ENCODE measurements at places on chromosomes 2 and 18.

- DNase-seq = no peak
Observed at GRCh38 chr2:181465676-181466375, 8.6 kb downstream of the ITGA4 start.

- no peak for DNase-seq
Observed at GRCh38 chr2:54680397-54681041, 42.9 kb upstream of the EML6 start.

GRCh38 chr2:211941216-211941747 lies 597.3 kb downstream of the ERBB4 start:
- no peak for DNase-seq

DNA sequence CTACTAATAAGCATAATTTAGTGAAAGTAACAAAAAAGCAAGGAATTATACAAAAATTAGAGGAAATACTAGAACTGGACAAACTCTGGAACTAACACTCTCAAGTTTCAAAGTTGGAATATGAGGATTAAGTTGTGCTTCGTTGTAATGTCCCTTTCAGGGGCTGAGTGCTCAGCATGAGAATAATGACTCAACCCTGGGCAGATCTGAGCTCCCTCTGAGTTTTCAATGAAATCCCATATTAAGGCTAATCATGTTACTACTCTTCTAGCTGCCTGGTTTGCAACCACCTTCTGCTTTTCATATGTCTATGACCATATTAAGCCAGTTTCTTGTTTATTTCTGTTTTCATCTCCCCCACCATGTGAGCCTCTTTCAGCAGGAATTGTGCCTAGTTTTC lies 274.9 kb upstream of the LRRTM4 start:
- DNase-seq = no peak

DNA sequence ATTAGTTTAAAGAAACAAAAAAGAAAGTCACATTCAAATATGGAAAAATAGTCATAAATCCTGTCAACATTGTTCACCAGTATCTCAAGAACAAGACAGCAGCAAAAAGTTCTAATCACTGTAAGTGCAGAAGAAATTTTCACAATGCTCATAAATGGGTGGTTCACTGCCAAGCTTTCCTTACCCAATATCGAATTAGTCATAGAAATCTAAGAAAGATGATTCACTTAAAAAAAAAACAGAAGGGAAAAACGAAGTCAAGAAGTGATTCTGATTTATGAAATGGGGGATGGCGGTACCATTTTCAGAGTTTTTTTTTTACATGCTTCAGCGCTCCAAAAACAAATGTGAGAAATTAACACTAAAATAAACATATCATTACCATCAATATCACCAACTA lies 156.7 kb downstream of the EXOC6B start:
- no peak for DNase-seq

- DNase-seq = peak; percentile 72
Observed at GRCh38 chr2:139165601-139166000, 385.4 kb upstream of the NXPH2 start.

DNA sequence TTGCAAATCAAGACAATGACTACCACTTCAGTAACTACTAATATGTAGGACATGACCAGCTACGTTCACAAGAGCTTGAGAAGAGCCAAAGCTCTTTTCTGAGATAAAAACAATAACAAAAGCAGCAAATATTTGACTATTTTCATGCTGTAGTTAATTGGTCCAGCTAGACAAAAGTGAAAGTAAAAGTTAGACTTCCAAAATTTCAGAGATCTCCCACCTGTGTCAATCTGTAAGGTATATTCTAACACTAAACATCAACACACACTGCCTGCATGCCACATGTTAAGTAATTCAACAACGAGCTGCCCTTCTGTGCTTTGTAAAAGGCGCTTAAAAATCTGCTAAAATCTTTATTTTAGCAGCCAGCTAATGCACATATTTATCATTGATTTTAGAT lies 185.9 kb downstream of the SLC39A10 start:
- DNase-seq = no peak

DNA sequence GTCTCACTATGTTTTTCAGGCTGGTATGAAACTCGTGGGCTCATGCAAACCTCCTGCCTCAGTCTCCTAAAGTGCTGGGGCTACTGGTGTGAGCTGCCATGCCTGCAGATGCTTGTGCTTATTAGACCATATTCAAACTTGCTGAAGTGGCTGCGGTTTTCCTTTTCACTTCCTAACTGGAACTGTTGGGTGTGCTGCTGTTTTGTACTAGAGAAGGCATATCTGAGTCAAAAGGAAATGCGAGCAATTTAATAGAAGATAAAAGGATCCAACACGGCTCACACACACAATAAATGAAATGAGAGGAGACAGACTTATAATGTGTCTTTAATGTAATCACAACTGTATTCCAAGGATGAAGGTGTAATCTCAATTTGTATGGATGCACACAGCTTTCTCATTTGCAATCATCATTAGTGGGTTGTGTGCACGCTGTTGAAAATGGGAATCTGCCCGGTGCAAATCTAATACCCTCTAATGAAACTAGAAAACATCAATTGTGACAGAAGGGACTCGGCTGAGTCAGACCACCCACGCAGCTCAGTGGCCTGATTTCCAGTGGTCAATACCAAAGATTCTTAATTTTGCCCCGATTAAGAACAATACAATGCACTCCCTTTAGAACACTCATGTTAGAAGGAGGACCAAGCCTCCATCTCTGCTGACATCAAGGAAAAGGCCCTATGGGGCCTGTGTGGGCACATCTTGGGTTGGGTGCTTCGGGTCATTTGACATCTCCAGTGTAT lies 532.7 kb downstream of the TDRD15 start:
- no peak for DNase-seq

- DNase-seq = no peak
Observed at GRCh38 chr2:27701676-27702075, 38.0 kb downstream of the SLC4A1AP start.

GRCh38 chr18:57856128-57856527 lies 53.0 kb upstream of the ATP8B1 start:
- no peak for DNase-seq

GRCh38 chr2:204116159-204116792 lies 179.7 kb downstream of the ICOS start:
- DNase-seq = no peak

DNA sequence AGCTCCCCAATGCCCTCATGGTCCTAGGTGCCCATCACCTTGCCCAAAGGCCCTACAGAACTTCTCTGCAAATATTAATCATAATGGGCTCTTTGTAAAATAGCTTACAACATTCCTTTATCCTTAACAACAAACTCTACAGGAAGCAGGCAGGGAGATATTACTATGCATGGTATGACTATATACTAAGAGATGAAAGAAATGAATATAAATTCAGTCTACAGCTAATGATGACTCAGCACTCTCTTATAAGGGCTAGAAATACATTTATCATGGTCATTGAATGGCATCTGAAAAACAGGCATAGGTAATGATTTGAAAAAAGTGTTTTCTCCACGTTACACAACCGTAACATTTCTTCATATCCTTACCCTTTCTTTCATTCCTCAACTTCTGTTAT lies 254.8 kb upstream of the DSEL start:
- DNase-seq = no peak

DNA sequence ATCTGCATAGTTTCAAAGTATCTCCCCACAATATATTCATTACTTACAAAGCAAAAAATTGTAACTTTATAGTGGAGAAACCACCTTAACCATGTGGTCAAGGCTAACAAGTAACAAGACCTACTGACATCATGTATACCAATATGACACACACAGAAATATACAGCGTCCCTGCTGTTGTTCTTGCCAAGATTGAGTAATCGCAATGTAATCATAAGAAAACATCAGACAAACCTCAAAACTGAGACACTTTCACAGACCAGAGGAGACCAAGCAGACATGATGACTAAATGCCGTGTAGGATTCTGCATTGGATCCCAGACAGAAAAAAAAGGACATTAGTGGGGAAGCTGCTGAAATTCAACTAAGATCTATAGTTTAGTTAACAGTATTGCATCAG lies 123.0 kb downstream of the ACAA2 start:
- no peak for DNase-seq

GRCh38 chr2:239498981-239499634 lies 98.3 kb upstream of the HDAC4 start:
- no peak for DNase-seq

DNA sequence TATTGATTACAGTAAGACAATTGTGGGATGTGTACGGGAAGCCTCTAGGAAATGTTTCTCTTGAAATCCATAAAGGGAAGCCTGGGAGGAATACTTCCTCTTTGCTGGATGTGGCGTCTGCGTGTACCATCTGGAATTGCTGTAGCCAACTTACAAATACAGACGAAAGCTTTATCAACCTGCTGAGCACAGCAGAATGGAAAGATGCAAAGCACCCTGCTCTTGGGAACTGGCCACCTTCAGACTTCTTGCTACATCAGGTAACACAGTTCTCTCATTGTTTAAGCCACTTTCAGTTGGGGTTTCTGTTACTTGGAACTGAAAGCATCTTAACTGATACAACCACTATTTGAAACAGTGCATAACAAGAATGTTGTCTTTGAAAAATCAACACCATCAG lies 213.8 kb downstream of the HRH4 start:
- no peak for DNase-seq

DNA sequence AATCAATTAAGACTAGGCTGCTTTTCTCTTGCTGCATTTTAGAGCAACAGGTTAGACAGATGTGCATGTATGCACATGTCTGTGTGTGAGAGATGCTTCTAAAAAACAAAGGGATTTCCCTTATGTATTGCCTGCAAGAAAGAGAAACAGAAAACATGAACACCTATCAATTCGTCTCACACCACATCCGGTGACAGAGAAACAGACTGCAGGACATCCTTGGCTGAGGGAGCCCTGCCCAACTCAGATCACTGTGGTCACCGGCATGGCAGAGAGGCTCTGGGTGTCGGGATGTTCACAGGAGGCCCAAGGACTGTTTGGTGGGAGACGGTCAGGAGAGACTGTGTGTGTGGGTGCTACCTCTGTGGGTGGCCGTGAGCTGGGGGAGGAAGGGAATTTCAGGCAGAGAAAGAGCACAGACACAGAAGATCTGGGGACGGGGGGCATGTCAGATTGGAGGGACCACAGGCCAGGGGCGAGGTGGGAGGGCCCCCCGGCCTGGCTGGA lies 24.9 kb downstream of the FHL2 start:
- DNase-seq = no peak

DNA sequence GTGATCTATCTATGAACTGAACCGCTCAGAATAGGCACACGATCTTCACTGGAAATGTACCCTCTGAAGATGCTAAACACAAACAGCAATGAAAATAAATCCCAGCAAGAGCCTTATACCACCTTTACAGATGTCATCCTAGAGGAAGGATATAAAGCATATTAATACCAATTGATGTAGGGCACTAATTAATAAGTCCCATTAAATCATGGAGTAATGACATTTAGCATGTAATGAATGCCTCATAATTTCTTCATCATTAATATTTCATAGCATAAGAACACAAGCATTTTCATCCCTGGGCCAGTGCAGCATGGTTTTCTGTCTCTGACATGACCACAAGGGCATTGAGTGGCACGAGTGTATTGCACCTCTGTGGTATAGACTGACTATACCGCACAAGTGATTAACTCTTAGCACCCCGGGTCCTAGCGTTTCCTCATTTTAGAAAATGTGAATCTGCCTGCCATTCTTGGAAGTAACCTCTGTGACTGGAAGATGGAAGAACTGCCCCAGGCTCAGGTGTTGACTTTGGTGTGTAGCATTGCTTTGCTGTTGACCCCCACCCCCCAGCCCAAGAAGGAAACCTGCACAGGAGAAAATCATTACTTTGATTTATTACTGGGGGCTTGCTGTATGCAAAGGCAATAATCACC lies 1.4 kb upstream of the TMEM178A start:
- no peak for DNase-seq

GRCh38 chr18:46832849-46833248 lies 76.0 kb upstream of the ST8SIA5 start:
- DNase-seq = no peak

DNA sequence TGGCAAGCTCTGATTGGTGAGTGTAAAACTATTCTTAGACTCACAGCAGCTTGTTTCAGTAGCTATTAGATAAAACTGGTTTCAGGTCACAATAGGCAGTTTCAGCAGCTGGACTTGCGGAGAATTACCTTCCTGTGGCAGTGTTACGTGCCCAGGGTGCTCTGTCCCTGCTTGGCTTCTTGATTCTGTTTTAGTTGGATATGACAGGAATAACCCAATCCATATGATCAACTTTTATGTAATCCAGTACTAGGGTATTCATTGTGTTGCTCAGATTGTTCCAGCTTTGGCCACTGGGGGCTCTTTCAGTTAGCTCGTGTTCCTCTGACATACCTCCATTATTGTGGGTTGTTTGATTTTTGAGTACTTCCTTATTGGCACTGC lies 43.1 kb downstream of the INPP4A start:
- peak; percentile 29 for DNase-seq

DNA sequence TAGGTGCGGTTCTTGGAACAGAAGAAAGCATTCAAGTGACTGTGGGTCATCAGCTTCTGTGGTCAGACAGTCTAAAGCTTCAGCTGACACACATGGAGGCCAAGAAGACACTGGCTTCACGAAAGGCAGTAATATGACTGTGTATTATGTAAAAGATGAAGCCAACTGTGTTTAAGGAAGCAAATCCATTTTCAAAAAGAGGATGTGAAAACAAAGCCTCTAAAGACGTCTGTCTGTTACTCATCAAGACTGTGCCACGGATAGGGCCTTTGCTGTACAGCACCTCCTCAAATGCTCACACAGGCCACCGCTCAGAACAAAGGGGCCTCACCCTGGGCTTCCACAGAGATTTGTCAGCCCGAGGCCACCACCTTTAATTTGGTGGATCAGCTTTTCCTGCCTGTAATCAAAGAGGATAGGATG lies 21.1 kb upstream of the TMEM163 start:
- no peak for DNase-seq

DNA sequence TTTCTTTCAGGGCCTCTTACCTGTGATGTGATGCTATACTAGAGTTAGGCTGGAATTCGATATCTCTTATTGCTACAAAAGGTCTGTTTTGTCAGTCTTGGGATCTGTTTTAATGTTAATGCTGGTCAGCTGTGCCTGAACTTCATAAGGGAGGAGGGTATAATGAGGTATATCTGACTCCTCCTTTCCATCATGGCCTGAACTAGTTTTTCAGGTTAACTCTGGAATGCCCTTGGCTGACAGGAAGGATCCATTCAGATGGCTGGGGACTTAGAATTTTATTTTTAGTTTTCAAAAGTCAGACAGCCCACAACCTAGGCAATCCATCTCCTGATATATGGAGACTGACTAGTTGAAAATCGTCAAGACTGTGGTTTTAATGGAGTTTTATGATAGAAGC lies 35.9 kb upstream of the TBC1D8 start:
- no peak for DNase-seq

- no peak for DNase-seq
Observed at GRCh38 chr2:144518748-144519596, 947 bp downstream of the ZEB2 start.

All from NCI-H1694 (cell line).